ENCODE measurements at places on chromosomes 7 and 10.

GRCh38 chr7:71096351-71096750 is 35.6 kb upstream of the GALNT17 start:
- DNase-seq: no peak

DNA sequence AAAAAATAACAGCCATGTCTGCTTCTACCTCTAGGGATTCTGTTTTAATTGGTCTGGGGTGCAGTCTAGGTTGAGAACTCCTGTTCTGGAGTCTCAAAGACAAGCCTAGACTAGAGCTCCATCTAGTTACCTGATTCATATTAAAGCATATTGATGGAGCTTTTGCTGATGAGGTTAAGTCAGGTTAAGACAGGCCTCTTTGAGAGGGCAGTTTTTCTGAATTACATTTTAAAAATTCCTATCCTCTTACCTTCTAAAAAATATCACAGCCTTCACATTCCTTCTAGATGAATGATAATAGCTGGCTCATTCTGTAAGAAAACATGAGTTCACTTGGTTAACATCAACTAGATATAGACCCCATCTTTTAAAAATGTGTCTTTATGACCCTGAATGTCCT is 28.9 kb downstream of the MGAM start:
- no peak for DNase-seq

- DNase-seq: no peak
Measured at GRCh38 chr7:13197501-13197900, 510.1 kb downstream of the ARL4A start.

GRCh38 chr7:115968596-115968995 is 62.0 kb downstream of the TFEC start:
- DNase-seq: no peak

GRCh38 chr7:155644971-155645509 is 579 bp downstream of the RBM33 start:
- peak; percentile 43 for DNase-seq

DNA sequence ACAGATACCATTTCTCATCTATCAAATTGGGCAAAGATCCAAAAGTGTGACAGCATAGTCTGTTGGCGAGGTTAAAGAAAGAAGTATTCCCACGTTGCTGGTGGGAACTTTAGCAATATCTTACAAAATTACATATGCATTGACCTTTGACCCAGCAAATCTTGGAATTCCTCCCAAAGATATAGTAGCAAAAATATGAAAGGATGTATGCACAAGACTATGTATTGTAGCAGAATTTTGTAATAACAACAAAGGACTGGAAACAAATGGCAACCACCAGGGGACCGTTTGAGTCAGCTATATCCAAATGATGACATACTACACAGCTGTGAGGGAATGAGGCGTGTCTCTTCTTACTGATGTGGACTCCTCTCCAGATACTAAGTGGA is 50.2 kb downstream of the KCNH2 start:
- DNase-seq: no peak
